ENCODE measurements at places on chromosomes 11 and 22.

GRCh38 chr11:372809-373715 lies 3.8 kb downstream of the B4GALNT4 start:
- DNase-seq: no peak

DNA sequence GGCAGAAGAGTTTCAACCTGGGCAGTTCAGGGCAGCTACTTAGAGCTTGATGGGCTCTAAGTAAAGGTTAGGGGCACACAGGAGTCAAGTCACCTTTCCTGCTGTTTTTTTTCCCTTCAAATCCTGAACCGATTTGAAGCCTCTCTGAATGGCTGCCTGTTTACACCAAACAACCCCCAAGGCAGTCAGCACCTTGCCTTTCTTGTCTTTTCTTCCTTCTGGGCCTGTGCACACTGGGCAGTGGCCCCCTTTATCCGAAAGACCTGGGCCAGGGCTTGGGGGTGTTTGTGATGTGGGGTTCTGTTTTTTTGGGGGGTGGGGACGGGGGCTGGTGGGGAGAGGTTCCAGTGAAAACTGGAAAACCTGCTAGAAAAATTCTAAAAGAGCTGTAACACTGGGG lies 4.3 kb downstream of the RSPH14 start:
- DNase-seq: no peak

DNA sequence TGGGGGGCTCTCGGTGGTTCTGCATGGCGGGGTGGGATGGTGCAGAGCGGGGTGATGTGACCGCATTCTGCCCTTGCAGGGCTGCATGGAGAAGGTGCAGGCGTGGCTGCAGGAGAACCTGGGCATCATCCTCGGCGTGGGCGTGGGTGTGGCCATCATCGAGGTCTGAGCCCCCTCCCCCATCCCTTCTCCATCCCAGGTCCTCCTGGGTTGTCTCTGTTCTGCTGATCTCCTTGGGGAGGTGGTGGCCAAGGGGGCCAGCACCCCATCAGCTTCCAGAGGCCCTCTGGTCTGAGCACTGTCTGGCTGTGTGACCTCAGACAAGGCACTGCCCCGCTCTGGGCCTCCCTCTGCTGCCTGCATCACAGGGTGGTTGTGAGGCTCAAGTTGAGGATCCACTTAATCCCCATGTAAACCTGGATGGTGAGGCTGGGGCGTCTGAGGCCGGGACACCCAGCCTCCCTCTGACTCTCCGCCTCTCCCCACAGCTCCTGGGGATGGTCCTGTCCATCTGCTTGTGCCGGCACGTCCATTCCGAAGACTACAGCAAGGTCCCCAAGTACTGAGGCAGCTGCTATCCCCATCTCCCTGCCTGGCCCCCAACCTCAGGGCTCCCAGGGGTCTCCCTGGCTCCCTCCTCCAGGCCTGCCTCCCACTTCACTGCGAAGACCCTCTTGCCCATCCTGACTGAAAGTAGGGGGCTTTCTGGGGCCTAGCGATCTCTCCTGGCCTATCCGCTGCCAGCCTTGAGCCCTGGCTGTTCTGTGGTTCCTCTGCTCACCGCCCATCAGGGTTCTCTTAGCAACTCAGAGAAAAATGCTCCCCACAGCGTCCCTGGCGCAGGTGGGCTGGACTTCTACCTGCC lies 53.3 kb downstream of the CD82 start:
- DNase-seq: no peak

DNA sequence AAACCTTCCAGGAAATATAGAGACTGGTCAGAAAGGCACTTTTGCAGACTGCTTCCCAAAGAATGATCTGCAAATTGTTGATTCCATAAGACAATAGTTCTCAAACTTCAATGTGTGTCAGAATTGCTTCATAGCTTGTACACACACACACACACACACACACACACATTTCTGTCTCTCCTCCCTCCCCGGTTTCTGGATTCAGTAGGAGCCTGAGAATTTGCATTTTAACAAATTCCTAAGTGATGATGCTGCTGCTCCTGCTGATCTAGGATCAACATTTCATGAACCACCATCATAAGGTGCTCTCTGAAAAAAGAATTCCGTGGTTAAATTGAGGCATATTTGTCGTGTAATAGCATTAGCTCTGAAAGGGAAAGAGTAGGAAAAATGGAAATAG lies 35.3 kb upstream of the FZD4 start:
- peak; percentile 70 for DNase-seq

DNA sequence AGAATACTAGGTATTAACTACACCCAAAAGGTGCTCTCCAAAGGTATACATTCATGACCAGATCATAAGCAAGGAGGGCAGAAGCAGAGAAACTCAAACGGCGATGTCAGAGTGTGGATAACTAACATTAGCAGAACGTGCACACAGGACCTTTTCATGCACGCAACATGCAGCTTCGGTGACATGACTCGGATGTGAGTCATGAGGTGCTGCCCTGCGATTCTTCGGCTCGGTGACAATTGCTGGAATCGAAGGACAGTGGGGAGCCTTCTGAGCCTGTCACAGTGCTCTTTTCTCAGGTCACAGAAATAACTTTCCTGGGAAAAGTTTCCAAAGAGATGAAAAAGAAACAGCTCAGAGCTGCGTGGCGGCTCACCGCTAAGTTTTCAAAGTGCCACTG lies 418.5 kb upstream of the SYN3 start:
- peak; percentile 14 for DNase-seq

DNA sequence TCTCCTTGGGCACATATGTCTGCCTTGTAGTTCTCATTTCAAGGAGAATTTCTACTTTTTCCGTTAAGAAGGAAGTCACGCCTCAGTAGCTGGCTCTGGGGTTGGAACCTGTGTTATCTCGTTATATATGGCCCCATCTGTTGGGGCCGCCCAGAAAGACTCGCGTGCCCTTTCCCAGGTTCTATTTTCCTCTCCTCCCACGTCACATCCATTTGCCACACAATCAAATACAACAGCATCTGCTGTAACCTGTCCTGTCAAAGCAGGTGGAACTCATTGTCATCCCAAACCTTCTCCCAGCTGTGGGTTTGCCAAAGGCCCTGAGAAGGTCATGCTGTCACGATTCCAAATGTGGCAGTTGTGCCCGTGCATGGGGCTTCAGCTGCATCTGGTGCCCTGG lies 213.1 kb upstream of the ZBED5 start:
- no peak for DNase-seq

GRCh38 chr22:30276039-30276438 lies 9.4 kb upstream of the OSM start:
- DNase-seq: no peak

DNA sequence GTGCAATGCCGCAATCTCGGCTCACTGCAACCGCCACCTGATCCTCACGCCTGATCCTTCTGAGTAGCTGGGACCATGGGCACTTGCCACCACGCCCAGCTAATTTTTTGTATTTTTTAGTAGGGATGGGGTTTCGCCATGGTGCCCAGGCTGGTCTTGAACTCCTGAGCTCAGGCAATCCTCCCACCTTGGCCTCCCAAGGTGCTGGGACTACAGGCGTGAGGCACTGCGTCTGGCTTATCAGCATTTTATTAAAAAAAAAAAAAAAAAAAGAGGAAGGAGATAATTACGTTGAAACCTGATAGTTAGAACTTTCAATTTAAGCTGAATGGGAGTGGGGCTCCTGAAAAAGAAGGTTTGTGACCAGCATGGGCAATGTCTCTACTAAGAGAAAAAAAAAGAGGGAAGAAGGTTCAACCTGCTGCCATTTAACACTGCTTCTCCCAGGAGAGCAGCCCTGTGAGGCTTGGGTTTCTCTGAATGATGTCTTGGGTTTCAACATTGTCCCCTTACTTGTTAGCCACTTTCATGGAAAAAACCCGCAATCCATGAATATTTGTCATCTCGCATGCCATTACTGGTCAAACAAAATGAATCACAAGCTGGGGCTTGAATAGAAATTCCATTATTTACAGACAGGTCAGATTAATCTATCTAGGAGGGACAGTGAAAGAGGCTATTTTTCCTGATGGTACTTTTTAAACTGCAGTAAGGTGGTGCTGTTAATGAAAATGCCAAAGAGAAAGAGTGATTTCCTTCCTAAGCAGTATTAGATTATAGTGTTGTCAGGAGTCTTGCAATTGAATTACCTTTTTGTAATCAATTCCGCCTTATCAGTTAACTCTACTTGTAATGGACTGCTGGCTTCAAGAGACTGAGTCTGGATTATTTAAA lies 72.5 kb downstream of the PACS1 start:
- DNase-seq: peak; percentile 40

DNA sequence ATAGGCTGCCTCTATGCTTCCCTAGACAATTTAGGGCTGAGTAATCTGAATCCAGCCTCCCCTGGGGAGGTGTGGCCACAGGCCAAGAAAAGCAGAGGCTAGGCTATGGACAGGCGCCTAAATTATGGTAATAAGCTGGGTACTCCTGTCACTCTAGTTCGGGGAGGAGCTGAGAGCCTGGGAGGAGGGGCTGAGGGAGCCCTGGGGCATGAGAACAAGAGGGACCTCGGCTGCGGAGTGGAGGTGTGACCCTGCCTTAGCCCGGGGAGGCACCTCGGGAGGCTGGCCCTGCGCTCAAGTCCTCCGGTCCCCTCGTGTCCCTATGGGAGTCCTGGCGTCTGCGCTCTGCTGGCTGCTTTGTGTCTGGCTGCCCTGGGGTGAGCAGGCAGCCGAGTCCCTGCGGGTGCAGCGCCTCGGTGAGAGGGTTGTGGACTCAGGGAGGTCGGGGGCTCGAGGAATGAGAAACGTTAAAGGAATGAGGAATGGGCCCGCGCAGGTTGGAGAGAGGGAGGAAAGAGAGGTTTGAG lies at the start of gene OTOG:
Gene OTOG (plus strand): TSS at position 209 of the 527 bp plus-strand sequence. CDS start 114 bp downstream, at position 323.
- DNase-seq: no peak

DNA sequence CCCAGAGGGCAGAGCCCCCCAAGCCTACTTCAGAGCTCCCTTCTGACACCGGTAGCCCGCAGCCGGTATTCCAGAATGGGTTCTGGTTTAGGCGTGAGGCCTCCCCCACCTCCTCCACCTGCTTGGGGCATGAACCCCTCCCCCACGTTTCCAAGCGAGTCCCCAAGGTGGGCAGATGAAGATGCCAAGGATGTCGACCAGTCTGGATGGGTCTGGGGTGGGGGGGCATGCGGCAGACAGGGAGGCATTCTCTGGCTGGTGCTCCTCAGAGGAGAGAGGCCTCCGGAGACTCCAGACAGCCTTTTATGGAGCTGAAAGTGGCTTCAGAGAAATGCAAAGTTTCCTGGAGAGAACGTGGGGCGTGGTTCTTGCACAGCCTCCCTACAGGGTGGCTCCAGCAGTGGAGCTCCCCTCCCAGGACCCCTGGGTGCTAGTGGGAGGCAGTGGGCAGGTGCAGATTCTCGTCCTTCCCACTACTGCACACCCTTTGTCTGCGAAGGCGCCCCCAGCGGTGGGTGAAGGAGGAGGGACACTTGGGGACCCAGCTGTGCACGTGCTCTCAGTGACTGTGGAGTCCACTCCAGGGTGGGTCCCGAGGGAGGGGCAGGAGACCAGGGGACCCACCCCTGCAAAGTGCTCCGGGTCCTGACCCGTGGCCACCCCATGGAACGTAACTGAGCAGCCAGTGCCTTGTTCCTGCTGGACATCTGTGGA lies 4.2 kb downstream of the CCND1 start:
- DNase-seq: no peak

DNA sequence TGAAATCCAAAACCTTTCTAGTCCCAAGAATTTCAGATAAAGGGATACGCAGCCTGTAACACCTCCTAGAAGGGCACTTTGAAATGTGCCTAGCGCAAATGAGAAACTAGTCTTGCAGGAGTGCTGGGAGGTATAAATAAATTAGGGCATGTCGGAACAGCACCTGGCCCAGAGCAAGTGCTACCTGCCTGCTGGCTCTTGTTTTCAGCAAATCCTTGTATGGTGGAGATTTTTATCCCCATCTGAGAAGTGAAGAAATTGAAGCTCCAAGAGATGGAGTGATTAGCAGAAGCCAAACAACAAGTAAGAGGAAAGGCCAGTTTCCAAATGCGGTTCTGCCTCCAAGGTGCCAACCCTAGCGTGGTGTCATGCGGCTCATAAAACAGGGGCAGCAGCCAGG lies 36.7 kb upstream of the TFIP11 start:
- no peak for DNase-seq

- DNase-seq: peak; percentile 56
Measured at GRCh38 chr11:8905528-8906165, 5.3 kb upstream of the AKIP1 start.

DNA sequence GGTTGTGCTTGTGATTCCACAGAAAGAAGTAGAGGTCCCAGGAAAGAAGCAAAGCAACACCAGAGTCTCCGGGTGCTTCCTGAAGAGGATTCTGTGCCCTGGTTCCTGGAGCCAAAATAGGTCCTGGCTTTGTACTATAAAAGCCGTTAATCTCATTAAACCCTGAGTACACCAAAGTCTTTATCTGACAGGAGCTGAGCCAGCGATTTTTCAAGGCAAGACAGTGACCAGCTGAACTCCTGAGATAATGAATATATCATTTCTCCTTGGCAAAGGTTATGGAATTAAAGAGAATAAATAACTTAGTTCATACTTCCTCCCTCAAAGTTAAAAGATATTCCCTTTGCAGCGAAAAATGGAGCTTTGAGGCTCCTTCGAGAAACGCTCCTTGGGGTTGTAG lies 5.2 kb downstream of the TMEM138 start:
- DNase-seq: no peak

- no peak for DNase-seq
Measured at GRCh38 chr11:70877151-70877550, 375.2 kb downstream of the SHANK2 start.

GRCh38 chr22:35596821-35597220 lies 20.3 kb downstream of the MB start:
- DNase-seq: no peak

DNA sequence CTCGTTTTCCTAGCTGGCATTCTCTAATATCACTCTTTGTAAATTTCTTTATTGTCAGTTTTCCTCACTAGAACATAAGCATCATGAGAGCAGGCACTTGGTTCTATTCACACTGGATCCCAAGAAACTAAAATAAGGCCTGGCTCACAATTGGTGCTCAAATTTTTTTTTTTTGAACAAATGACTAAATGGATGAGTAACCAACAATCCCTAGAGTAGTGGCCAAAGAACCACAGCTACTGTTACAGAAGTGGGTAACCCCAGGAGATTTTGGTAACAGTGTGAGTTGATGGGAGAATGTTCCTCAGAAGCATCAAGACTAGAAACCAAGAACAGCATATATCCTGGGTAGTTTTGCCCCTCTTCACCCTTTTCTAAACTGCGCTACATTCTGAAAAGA lies 572.6 kb downstream of the INSC start:
- DNase-seq: no peak

- no peak for DNase-seq
Measured at GRCh38 chr22:48951836-48952235, 875.8 kb downstream of the BRD1 start.

DNA sequence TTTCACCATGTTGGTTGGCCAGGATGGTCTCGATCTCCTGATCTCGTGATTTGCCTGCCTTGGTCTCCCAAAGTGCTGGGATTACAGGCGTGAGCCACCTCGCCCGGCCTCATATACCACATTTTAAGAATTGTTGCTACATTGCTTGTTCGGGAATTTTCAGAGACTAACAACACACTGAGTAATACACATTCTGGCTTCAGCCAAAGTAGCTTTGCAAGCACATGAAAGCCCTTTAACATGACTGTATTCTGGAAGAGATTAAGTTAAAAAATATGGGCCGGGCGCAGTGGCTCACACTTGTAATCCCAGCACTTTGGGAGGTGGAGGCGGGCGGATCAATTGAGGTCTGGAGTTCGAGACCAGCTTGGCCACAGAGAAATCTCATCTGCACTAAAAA lies 15.0 kb downstream of the CRTAM start:
- DNase-seq: no peak

GRCh38 chr11:125394296-125394695 lies 101.8 kb downstream of the FEZ1 start:
- no peak for DNase-seq

GRCh38 chr22:44931077-44931540 lies 78.7 kb downstream of the PHF21B start:
- DNase-seq: peak; percentile 69
